ENCODE measurements at places on chromosomes 2 and 18.

GRCh38 chr2:106261871-106262321 is 67.8 kb upstream of the UXS1 start:
- no peak for DNase-seq

DNA sequence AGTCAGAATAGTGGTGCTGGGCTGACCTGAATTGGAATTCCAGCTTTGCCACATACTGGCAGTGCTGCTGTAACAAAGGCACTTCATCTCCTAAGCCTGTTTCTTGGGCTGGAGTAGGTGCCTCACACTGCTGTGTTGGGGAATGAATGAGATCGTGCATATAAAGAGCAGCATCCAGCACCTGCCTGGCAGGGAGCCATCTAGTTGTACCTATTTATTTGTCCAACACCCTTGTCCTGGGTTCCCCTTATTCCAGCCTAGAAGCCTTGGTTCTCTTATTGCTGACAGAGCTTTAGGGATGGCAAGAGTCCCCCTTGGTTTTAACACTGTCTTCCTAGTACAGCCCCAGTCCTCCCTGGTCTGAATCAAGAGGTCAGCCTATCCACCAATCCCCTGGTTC is 275.3 kb upstream of the RAB12 start:
- DNase-seq = no peak

GRCh38 chr2:161163440-161163839 is 3.2 kb downstream of the TANK start:
- no peak for DNase-seq

GRCh38 chr2:223442847-223443246 is 159.3 kb downstream of the SCG2 start:
- no peak for DNase-seq

- no peak for DNase-seq
These were observed 640.1 kb upstream of the FSHR start for GRCh38 chr2:49794396-49794795.

DNA sequence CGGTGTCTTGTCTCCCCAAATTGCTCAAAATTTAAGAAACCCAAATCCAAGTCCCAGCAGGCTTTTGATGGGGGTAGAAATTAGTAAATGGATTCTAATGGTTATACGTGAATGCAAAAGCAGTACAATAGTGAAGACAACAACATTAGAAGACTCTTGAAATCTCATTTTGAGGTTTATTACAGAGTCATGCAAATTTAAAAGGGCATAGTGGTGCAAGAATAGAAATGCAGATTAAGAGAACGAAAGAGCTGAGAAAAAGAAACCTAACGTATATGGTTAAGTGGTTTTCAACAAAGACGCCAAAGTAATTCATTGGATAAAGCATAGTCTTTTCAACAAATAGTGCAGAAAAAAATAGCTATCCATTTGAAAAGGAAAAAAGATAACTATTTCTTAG is 33.2 kb upstream of the CXXC1 start:
- no peak for DNase-seq

- DNase-seq = no peak
These were observed 1.3 kb upstream of the CYP26B1 start for GRCh38 chr2:72148837-72149555.

- no peak for DNase-seq
These were observed at the start of gene ENOSF1 for GRCh38 chr18:712401-713134. TSS of gene ENOSF1 (minus strand) at chr18:712630. CDS start at chr18:712587, 43 bp downstream.

DNA sequence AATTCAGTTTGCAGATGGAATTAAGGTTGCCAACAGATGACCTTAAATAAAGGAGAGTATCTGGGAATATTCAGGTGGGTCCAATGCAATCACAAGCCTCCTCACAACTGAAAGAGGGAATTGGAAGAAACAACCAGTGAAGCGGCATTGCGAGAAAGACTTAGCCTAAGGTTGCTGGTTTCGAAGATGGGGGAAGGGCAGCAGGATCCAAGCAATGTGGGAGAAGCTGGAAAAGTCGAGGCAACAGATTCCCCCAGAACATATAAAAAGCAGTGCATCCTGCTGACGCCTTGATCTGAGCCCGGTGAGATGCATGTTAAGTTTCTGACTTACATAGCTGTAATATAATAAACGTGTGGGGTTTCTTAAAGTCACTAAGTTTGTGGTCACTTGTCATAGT is 162.5 kb downstream of the NDUFA10 start:
- no peak for DNase-seq

DNA sequence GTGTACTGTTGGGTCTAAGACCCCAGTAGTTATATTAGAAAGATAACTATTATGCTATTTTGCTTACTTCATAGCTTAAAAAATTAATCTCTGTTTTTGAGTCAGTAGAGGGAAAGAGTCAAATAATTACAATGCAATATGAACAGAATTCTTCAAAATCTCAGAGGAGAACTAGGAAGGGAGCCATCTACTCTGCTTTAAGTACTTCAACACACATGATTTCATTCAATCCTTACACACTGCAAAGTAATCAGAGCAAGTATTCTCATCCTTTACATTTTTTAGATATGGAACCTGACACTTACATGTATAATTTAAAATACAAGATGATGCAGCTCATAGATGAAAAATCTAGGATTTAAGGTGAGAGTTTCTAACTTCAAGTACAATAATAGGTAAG is 27.7 kb downstream of the COL5A2 start:
- no peak for DNase-seq

GRCh38 chr2:2850859-2851258 is 519.8 kb upstream of the MYT1L start:
- DNase-seq = no peak

DNA sequence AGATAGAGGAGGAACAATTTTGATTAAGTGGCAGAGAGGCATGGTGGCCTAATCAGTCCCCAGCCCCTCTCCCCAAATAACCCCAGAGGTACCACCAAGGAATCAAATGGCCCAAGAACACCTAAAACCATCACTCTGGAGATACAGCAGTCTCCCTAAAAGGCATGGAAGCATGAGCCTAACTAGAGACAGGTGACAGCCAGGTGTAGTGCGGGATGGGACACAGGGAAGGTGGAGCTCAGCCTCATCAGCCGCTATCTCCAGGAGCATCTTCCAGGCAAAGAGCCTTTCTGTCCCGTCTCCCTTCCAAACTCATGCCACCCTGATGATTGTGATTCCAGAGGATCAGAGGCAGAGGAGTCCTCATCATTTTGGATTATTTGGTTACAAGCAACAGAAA is 144.7 kb downstream of the COPS8 start:
- DNase-seq = no peak

- no peak for DNase-seq
These were observed 398.0 kb upstream of the MEIS1 start for GRCh38 chr2:66036948-66037347.

GRCh38 chr2:234492717-234493485 is 4.0 kb downstream of the ARL4C start:
- DNase-seq = no peak

DNA sequence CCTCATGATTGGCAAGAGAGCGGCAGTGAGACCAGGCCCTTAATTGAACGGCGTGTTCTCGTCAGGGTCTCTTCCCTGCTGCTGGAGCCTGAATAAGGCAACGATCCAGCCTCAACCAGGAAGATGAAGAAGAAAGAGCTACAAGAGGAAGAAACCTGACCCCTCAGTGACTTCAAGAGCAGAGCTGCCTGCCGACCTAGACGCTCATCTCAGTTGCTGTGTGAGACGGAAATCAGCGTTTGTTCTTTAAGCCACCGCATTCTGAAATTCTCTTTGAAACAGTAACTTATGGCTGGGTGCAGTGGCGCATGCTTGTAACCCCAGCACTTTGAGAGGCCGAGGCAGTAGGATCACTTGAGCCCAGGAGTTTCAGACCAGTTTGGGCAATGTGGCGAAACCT is 29.6 kb upstream of the KCNG3 start:
- no peak for DNase-seq

GRCh38 chr18:45312555-45313126 is 302.6 kb upstream of the SLC14A2 start:
- DNase-seq = no peak

DNA sequence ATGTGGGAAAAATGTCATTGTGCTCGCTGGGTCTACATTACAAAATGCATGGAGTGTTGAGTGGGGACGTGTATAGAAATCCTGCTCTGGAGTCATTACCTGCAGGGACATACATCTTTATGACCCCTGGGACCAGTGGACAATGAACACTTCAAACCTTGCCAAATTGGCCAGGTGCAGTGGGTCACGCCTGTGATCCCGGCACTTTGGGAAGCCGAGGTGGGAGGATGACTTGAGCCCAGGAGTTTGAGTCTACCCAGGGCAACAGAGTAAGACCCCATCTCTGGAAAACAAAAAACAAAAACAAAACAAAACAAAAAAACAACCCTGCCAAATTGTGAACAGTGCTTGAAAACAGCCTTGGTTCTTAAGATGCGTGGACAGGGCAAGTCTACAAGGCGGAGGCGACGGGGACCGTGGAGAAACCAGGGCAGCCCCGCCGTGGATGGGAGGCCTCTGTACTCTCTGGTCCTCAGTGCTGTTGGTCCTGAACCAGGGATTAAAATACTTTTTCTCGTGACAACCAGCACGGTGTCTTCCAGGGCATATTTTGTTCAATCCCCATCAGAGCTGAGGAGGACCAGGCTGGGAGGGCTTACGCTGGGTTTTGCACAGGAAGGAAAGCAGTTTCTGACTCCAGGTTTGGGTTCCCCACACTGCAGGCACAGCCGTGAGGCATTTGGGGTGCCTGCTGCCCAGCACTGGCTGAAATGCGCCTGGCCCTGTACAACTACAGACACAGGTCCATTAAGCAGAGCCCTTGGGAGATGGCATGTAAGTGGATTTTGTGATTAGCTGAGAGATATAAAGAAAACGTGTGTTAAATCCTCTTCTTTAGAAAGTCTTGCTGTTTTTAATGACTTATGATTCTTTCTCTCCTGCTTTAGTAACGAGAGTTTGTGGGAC is 13.7 kb downstream of the COLEC11 start:
- DNase-seq = no peak

DNA sequence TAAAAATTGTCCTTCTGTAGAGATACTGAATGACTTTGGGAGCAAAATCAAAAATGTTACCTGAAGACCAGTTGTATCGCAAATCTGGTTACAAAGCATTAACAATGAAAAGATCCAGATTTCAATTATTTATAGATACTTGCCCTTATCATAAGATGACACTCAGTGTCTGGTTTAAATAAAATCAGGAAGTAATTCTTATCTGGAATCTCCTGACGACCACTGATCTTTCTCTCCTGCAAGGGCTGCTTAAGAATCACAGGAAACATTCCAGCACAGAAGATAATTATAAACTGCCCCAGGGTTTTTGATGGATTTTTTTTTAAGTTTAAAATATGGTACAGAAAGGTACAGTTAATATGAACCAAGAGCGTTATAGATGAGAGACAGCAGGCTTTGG is 205.7 kb downstream of the ALK start:
- DNase-seq = no peak

DNA sequence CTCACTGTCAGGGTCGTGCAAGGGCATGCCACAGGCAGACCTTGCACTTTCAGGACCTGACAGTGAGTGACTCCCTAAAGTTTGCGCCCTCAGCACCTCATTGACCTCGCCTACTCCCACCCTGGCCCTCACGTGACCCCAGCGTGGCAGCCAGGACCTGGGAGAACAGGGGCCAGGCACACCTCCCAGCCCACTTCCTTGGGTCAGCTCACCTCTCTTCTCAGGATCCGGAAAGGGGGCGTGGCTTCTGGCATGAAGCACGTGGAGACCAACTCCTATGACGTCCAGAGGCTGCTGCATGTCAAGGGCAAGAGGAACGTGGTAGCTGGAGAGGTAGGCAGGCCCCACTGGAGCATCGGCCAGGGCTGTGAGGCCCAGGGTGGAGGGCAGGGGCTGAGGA is 8.8 kb downstream of the VIL1 start:
- DNase-seq = no peak

GRCh38 chr18:50653402-50654093 is 93.7 kb downstream of the MAPK4 start:
- no peak for DNase-seq

DNA sequence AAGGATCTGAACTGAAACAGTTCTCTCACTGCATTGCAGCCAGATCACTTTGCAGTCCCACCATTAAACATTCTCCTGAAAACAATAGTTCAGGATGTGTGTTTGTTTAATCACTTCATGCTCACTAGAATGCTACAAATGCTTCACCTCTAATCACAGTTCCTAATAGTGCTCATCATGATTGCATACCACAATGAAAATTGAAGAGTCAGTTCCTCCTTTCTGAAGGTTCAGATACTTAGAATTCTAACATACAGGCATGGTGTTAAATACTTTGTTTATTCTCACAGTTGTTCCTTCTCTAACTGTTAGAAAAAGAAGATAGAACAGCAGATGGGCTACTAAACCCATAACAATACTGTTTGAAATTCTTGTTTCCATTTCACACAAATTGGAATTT is 622.3 kb upstream of the ACVR2A start:
- DNase-seq = no peak

GRCh38 chr2:29848566-29849310 is 72.6 kb downstream of the ALK start:
- no peak for DNase-seq

DNA sequence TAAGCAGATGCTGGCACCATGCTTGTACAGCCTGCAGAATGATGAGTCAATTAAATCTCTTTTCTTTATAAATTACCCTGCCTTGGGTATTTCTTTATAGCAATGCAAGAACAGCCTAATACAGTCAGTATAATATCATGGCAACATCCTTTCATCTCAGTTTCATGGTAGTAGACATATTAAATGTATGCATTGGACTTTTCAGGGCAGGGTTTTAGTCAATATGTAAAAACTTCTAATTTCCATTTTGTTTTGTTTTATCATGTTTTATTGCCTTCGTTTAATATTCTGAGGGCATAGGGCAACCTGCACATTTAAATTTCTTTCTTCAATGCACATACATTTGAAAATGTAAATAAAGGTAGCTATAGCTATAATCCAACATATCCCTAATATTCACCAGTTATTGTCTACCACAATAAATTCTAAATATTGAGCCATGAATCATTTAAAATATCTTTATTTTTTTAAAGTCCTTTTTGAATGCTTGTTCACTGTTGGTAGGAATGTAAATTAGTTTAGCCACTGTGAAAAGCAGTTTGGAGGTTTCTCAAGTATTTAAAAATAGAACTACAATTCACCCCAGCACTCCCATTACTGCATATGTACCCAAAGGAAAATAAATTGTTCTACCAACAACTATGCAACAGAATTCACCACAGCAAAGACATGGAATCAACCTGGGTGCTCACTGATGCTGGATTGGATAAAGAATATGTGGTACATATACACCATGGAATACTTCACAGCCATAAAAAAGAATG is 41.8 kb upstream of the GRB14 start:
- DNase-seq = no peak

DNA sequence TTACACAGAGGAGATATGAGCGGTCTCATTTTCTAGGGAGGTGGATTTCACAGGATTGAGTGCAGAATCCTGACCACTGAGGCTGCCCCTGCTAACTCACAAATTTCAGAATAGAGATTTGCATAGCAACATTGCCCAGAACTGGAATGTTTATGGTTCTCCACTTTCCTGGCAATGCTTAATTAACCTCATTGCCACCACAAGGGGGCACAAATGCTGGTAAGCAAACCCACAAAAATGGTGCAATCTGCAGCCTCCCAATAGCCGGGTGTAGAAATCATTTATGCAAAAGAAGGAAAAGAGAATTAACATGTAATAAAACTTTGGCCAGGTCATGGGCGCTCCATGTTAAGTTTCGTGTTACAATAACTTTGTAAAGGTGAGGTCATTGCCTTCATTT is 112.4 kb downstream of the CYRIA start:
- DNase-seq = no peak

- no peak for DNase-seq
These were observed 157.6 kb upstream of the CDH2 start for GRCh38 chr18:28334516-28334915.

GRCh38 chr2:86319700-86320580 is 17.5 kb downstream of the REEP1 start:
- no peak for DNase-seq
